ENCODE measurements at places on chromosomes 6 and 20. TPM values are rescaled to one million over a fixed set of nuclear protein-coding genes. Genes with fewer than 3 reads are reported as not detected.

BTN3A1 gene
- 4.1 TPM for total RNA-seq

GSTA5 gene
- total RNA-seq, result not detected

HLA-DOB gene
- total RNA-seq, result 0.33 TPM

AKAP7 gene
- 8.9 TPM for total RNA-seq

DNA sequence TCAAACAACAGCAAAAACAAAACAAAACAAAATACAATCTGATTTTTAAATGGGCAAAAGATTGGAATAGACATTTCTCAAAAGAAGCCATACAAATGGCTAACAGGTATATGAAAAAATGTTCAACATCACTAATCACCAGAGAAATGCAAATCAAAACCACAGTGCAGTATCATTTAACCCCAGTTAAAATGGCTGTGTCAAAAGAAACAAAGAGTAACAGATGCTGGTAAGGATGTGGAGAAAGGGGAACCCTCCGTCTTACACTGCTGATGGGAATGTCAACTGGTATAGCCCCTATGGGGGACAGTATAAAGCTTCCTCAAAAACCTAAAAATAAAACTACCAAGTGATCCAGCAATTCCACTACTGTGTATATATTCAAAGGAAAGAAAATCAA is 10.9 kb upstream of the NELFCD start:
- no peak overlapping the region for H3K4me3 ChIP-seq
- no peak overlapping the region for H3K27ac ChIP-seq
- no peaks in the 10 kb centered on the region for H3K4me1 ChIP-seq
- no peak for DNase-seq

GRCh38 chr6:66435321-66435720 is 728.3 kb upstream of the EYS start:
- H3K36me3 ChIP-seq, result no peaks in the 10 kb centered on the region
- no peak for DNase-seq
- no peak overlapping the region for H3K4me3 ChIP-seq
- H3K27me3 ChIP-seq, result no peaks in the 10 kb centered on the region
- H3K27ac ChIP-seq, result no peak overlapping the region

DNA sequence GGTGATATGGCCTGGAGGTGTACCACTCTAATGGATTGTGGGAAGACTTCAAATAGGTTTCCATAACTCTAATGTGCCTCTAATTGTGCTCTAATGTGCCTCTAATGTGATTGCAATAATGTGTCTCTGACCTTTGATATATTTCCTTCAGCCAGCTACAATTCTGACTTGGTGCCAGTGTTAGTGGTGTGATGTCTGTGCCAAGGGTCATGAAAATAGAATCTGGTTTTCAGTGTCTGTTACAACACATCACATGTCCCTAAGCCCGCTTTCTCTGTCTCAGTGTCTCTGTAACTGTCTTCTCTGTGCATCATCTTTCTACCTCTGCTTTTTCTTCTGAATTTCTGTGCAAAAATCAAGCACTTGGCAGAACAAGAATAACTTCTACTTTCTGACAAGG is 77.2 kb upstream of the ECI2 start:
- H3K4me3 ChIP-seq, result no peak overlapping the region
- H3K27me3 ChIP-seq, result no peaks in the 10 kb centered on the region
- H3K4me1 ChIP-seq, result peaks cover 8% of the 10 kb centered on the region
- DNase-seq, result no peak

DNA sequence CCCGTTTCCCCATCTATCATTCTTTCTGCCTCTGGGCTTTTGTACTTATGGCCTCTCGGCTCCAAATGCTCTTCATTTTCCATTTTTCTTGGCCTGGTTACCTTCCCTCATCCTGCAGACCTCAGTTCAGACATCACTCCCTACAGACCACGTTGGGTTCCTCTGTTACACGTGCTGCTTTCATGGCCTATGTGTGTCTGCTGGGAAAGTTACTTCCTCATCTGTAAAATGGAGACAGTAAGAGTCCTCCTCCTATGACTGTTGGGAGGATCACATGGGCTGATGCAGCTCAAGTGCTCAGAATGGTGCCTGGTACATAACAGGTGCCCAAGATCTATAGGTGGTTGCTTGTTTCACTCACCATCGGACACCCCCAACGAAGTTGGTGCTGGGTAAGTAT is 13.5 kb downstream of the KCNK17 start:
- no peak overlapping the region for H3K27ac ChIP-seq
- peaks cover 15% of the 10 kb centered on the region for H3K4me1 ChIP-seq
- H3K27me3 ChIP-seq, result no peaks in the 10 kb centered on the region
- no peak overlapping the region for H3K4me3 ChIP-seq

GRCh38 chr6:12113190-12113577 is 101.1 kb downstream of the HIVEP1 start:
- H3K27ac ChIP-seq, result no peak overlapping the region
- no peak overlapping the region for H3K4me3 ChIP-seq
- no peak for DNase-seq
- no peaks in the 10 kb centered on the region for H3K36me3 ChIP-seq
- H3K4me1 ChIP-seq, result peaks cover 14% of the 10 kb centered on the region
- H3K27me3 ChIP-seq, result no peaks in the 10 kb centered on the region

GRCh38 chr6:149990661-149991471 is 27.1 kb downstream of the ULBP1 start:
- H3K27ac ChIP-seq, result no peak overlapping the region
- peaks cover 100% of the 10 kb centered on the region for H3K27me3 ChIP-seq
- H3K36me3 ChIP-seq, result no peaks in the 10 kb centered on the region
- peak overlapping the region; percentile 29 for H3K4me3 ChIP-seq

DNA sequence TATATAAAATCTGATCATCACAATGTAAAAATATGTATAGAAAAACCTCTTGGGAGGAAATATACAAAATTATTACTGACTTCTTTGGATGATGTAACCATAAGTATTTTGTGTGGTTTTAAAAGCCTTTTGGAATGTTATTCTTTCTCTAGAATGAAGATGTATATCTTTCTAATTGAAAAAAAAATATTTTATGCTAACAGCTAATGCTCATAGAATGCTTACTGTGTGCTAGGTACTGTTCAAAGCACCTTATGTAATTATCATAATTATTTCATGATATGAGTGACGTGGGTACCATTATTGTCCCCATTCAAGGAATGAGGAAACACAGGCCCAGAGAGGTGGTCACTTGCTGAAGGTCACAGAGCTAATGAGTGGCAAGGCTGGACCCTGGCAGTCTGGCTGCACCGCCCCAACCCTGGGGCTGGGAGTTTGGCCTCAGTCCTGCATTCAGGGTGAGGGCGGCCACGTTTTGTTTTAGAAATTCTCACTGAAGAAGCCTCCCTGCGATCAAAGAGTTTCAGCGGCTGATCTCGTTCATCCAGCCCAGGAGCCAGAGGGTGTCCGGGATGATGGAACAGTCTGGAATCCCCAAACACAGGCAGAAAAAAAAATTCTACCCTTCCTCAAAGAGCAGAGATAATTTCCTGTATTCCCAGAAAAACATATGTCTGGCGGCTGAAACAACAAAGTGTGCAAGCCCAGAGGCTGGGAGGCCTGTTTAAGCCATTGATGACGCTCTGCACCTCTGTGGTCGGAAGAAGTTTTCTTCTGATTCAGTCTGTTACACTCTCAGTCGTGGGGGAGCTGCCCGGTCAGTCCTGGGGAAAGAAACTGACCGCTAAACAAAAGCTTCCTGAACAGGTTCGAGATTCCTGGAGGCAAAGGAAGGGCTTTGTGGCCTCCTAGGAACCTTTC is 37.3 kb downstream of the TFEB start:
- no peak overlapping the region for H3K4me3 ChIP-seq
- DNase-seq, result peak; percentile 52
- H3K4me1 ChIP-seq, result peaks cover 60% of the 10 kb centered on the region
- no peaks in the 10 kb centered on the region for H3K36me3 ChIP-seq
- H3K27me3 ChIP-seq, result no peaks in the 10 kb centered on the region

DNA sequence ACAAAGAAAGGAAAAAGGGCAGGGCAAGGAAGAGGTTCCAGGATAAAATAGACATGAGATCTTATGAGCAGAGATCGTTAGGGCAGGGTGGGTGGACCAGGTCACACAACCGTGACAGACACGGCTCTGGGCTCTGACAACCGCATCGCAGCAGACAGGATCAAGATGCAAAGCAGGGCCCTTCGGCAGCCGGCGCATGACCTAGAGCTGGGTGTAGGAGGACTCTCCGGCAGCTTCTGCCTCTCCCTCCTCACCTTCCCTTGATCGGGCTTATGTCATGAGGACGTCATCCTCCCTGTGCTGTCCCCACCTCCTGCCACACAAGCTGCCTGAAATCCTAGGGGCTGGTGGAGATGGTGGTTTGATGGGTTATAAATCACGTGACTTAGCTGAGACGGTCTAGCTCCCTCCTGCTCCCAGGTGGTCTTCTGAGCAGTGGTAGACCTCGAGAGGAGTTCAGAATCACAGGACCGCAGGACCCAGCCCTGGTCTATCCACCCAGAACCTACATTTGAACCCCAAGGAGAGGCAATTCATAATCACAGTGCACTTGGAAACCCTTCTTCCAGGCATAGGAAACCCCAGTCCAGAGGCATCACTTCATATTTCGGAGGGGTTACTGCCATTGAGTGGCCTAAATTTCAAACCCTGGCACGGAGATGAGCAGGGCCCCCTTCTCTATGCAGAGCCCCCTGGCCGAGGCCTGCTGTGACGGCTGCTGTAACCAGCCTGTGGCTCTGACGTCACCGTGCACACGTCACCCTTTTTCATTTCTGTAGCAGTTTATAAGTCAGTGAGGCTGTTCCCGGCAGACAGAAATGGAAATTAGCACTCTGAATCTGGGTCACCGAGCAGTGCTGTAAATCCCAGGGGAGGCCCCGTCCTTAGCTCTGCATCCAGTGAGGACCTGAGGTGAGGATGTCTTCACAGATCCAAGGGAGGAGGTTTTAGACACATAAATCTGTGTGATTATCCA is 8.7 kb upstream of the CCR6 start:
- peaks cover 6% of the 10 kb centered on the region for H3K4me1 ChIP-seq
- no peak overlapping the region for H3K4me3 ChIP-seq
- no peak overlapping the region for H3K27ac ChIP-seq
- H3K36me3 ChIP-seq, result no peaks in the 10 kb centered on the region
- no peak for DNase-seq

DNA sequence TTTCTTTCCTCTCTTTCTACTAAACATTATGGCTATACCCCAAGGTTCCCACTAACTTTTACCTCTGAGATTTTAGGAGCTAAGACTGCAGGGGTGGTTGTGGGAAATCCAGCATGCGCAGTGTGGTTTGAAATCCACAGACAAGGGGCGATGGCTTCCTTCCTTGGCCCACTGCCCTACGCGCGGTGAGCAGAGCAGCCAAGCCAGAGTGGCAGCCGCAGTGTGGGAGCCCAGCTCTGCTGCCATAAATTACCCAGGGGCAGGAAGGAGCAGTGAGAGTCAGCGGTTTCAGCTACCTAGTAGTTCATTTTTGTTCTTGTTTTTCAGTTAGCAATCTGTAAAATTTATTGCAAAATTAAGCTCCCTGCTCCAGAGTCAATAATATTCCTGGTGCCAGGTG is 101.4 kb downstream of the BMP2 start:
- H3K36me3 ChIP-seq, result no peaks in the 10 kb centered on the region
- no peak overlapping the region for H3K27ac ChIP-seq
- no peak overlapping the region for H3K4me3 ChIP-seq
- no peak for DNase-seq
- H3K27me3 ChIP-seq, result no peaks in the 10 kb centered on the region
- no peaks in the 10 kb centered on the region for H3K4me1 ChIP-seq

- no peak overlapping the region for H3K4me3 ChIP-seq
- no peak for DNase-seq
- no peak overlapping the region for H3K27ac ChIP-seq
Observed at GRCh38 chr20:20795721-20796120, 83.3 kb upstream of the RALGAPA2 start.

- no peak for DNase-seq
- H3K27ac ChIP-seq, result no peak overlapping the region
- H3K36me3 ChIP-seq, result no peaks in the 10 kb centered on the region
- no peak overlapping the region for H3K4me3 ChIP-seq
- H3K27me3 ChIP-seq, result no peaks in the 10 kb centered on the region
Observed at GRCh38 chr6:101365181-101365580, 28.3 kb upstream of the GRIK2 start.

DNA sequence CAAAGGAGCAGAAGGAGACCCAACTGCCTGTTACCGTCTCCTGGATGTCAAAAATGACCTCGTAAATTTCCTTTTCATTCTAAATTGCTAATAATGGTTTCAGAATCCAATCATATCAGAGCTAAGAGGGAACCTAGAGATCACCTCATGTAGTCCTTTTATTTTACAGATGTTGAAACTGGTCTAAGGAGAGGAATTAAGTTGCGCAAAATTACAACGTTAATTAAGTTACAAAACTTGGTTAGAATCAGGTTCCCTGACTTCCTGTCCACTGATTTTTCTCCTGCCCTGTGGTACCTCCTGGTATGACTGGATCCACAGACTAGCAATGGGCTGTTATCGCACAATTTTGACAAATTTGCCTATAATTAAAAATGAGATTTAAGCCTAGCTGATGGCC is 9.0 kb upstream of the STK38 start:
- no peaks in the 10 kb centered on the region for H3K4me1 ChIP-seq
- no peaks in the 10 kb centered on the region for H3K27me3 ChIP-seq
- no peaks in the 10 kb centered on the region for H3K36me3 ChIP-seq
- no peak overlapping the region for H3K27ac ChIP-seq
- H3K4me3 ChIP-seq, result no peak overlapping the region

DNA sequence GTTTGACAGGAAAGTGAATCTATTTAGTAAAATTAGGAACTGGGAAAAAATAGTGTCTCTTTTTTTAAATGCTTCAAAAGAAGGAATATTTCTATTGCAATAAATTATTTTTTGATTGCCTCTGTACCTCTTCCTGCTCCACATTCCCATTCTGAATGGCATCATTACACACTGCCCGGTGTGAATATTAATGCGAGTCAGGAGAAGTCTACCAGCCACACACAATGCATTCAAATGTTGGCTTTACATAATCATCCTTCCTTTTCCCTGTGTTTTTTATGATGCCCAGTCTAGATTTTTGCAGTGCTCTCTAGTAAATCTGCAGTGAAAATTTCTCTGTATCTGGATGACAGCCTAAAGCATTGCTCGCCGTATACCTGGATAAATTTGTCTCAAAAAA is 118.9 kb downstream of the SAMD5 start:
- DNase-seq, result no peak
- H3K27ac ChIP-seq, result no peak overlapping the region
- no peaks in the 10 kb centered on the region for H3K36me3 ChIP-seq

DNA sequence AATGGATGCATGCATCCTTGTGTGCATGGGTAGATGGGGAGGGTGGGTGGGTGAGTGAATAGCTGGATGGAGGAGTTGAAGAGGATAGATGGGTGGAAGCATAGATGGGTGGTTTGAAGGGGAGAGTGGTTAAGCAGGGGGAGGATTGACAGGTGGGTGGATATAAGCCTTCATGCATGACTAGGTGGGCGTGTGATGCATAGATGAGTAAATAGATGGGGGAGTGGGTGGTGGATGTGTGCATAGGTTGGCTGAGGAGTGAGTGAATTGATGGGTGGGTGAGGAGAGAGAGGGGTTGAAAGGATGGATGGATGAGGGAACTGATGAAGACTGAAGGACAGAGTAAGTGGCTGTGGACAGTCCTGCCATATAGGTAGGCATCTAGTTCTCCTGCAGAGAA is 4.5 kb downstream of the COL11A2 start:
- no peaks in the 10 kb centered on the region for H3K36me3 ChIP-seq
- H3K4me1 ChIP-seq, result peaks cover 24% of the 10 kb centered on the region
- H3K4me3 ChIP-seq, result no peak overlapping the region
- DNase-seq, result no peak
- no peaks in the 10 kb centered on the region for H3K27me3 ChIP-seq

All from heart left ventricle (tissue), 16 donors.